Stimulated activated naive CD4-positive, alpha-beta T cell (primary cell): ENCODE measurements at places on chromosomes 7 and 10.

DNA sequence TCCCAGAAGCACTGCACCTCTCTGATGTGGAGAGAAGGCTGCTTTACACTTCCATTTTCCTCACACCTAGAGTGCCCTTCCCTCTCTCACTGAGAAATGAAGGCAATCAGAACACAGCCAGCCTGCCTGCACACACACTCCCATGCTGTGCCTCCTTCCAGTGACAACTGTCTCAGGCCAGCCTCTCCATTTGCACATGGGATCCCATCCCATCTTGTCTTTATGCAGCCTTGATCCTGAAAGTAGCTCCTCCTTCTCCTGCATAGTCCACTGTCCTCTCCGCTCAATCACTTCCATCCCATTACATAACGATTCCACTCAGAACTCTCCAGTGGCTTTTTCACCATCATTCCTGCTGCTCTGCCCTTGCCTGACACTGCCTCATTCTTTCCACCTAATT, 203.7 kb upstream of the STK17A start:
- no peak for DNase-seq

DNA sequence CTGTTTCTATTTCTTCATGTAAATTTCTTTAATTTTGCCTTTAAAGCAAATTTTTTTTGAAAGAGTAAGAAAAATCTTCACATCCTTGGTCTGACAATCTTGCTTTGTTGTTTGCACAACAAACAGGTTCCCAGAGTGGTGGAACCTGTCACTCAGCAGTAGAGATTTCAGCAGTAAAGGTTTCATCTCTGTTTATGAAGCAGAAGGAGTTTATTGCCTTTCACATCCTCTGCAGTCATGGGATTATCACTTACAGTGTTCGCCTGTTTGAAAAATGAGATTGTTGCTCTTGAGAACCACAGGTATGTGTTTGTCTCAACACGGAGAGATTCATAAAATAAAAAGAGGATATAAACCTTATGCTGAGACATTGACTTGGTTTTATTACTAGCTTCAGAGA, 342.6 kb downstream of the IPMK start:
- no peak for DNase-seq

DNA sequence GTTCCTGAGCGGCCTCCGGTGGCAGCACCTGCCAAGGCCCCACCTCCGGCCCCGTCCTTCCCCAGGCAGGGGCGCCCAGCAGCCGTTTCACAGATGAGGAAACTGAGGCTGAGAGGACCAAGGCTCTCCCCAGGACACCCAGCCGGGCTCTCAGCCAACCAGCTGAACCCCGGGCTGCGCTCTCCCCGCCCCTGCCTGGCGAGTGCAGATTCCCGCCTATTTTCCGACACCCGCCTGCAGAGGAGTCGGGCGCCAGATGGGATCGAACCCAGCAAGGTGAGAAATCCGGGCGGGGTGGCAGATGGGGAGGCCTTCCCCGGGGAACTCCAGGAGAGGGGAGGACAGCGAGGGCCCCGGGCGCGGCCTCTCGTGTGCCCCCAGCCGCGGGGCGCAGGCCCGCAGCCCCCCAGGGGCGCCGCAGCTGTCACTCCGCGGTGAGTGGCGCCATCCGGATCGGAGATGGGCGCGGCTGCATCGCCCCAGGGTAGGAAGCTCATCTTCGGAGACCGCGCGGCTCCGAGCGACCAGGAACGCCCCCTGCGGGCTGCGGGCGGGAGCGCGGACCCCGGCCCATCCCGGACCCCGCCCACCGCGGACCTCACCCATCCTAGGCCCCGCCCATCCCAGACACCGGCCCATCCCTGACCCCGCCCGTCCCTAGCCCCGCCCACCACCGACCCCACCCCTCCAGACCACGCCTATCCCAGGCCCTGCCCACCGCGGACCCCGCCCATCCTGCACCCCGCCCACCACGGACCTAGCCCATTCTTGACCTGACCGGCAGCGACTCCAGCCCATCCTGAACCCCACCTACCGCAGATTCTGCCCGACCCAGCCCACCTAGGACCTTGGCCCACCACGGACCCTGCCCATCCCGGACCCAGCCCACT, 90.3 kb downstream of the MICALL2 start:
- DNase-seq = no peak

GRCh38 chr10:102399217-102400021, 3.9 kb downstream of the NFKB2 start:
- DNase-seq = peak; percentile 88

DNA sequence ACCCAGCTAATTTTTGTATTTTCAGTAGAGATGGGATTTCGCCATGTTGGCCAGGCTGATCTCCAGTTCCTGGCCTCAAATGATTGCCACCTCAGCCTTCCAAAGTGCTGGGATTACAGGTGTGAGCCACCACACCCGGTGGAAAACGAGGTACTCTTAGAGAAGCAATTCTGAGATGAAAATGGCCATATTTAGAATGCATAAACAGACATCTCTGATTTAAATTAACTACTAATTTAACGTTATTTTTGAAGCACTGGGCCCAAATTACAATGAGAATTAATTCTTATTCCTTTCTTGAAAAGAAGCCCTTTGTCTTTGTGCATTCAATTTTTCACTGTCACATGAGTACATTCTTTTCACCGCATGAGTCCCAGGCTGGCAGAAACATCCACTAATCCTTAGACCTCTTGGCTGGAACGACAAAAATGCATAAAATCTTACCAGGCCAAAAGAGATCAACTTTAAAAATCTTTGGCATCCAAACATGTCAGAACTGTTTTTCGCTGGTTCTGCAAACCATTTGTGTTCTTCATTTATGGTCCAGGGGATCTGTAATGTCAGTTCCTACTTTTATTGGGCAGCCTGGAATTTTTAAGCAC, 60.1 kb upstream of the CAPZA2 start:
- no peak for DNase-seq

GRCh38 chr7:44634839-44635591, 28.6 kb downstream of the OGDH start:
- no peak for DNase-seq

DNA sequence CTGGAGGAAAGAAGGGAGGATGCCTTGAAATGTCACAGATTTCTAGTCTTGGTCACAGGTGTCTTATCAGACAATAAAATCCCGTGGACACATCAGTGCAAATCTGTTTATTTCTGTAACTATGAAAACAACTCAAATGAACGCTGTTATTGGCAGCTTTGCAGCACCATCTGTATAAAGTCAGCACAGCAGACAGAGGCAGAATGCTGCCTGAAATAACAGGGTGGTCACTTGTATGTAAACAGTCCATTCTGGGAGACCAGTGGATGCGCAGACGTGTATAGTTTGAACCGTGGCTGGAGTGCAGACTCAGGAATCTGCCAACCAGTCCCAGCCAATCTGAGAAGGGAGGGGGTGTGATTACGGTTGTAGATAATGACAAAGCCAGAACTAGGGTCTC, 54.8 kb downstream of the SEC23IP start:
- no peak for DNase-seq

DNA sequence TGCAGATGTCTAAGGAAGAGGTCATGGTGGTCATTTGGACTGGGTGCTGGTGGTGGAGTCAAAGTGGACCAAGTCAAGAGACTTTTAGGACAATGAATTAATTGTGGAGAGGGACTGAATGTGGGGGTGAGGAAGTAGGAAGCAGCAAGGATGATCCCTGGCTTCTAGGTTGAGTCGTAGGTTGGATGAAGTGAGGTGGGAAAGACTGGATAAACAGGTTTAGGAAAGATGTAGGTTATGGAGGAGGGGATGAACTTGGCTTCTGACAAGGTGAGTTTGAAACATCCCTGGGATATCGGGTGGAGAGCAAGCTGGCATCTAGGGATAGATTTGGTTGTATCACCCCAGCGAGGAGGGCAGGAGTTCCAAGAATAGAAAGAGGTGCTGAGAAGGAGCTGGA, 7.6 kb downstream of the SEMA4G start:
- no peak for DNase-seq

DNA sequence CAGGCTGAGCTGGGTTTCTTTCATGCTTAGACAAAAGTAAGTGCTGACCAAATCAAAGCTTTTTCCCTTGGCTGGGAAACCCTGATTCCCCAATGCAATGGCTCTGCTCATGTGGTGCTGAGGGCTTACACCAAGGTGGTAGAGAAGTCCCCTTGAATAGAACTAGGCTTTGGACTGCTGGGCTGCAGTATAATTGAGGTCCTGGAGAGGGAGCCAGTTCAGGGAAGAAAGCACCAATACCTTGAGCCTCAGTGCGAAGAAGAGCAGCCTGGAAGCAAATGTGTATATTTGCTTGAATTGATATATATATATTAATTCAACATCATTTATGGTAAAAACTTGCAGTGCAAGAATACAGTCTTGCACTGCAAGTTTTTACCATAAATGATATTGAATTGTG, 391.1 kb downstream of the RPS24 start:
- no peak for DNase-seq

- peak; percentile 6 for DNase-seq
Measured at GRCh38 chr7:132575419-132575981, 770 bp downstream of the PLXNA4 start.

- no peak for DNase-seq
Measured at GRCh38 chr10:8722835-8723234, 668.3 kb downstream of the GATA3 start.

- DNase-seq = no peak
Measured at GRCh38 chr7:123755338-123755737, 6.5 kb upstream of the WASL start.

DNA sequence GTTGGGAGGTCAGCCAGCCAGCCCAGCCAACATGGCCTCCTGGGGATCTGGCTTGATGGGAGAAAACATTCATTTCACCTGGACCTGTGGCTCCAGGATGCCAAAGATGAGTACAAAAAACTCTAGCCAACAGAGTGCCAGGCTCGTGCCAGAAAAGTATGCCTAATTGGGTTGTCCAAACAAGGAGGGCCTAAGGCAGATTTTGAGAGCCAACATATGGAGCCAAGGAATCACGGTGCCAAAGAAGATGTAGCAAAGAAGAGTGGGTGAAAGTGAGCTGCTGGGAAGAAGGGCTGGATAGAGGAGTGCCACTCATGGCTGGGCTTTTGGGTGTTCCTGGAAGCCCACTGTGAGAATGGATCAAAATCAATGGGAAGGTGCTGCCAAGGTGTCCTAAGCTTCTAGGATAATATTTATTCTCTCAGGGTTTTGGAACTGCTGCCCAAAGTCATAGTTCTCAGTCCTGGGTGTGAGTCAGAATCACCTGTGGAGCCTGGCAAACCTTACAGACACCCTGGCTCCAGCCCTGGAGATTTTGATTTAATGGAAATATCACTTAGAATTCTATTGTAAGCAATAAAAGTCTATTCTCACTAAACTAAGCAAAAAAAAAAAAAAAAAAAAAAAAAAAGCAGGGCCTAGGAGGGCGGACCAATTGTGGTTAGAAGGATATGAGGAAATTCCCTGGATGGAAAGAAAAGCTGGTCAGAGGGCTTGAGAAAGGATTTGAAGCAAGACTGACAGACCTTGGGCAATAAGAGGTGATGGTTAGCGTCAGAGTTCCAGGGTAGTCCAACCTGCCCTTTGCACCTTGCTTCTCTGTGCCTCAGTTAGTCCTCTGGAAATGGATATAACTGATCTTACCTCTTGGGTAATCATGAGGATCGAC, 182.2 kb upstream of the PRR15 start:
- DNase-seq = no peak

GRCh38 chr7:155644971-155645509, 579 bp downstream of the RBM33 start:
- peak; percentile 45 for DNase-seq

DNA sequence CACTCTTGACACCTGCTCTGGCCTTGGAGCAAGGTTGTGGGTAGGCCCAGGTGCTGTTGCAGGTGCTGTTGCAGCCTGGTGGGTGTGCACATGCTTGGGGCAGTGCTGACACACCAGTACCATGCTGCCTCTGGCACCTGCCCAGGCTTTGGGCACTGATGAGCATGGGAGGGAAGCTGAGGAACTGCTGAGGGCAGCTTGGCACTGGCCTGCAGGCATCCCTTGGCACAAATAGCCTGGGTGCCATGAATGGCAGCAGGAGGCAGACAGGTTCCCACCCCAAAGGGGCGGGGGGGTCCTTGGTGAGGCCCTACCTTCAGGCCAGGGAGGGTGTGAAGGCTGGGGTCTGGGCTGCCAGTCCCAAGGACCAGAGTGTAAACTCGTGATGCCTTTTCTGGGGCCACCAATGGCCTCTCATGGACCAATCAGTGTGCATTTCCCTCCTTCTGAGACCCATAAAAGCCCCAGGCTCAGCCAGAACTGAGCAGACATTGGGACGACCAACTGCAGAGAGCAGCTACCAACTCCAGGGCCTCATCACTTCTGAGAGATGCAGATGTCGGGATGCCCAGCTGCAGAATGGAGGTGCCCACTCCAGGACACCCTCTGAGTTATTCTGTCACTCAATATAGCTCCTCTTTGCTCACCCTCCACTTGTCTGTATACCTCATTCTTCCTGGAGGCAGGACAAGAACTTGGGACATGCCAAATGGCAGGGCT, 547.4 kb downstream of the ZWINT start:
- no peak for DNase-seq

DNA sequence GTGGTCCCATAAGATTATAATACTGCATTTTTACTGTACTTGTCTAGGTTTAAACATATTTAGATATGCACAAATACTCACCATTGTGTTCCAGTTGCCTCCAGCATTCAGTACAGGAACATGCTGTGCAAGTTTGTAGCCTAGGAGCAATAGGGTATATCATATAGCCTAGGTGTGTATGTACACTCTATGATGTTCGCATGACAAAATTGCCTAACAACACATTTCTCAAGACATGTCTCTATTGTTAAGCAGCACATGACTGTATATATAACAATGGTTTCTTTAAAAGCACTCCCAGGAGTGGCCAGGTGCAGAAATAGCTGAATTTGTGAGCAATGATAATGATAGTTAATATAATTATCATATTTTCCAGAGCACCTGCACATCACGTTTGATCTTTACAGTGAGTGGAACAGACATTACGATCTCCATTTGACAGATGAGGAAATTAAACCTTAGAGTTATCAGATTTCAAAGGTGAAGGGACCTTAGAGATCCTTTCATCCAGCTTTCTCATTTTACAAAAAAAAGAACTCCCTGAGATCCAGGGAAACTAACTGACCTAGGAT, 99.2 kb upstream of the PDCD4 start:
- no peak for DNase-seq

GRCh38 chr7:41481353-41481752, 221.5 kb downstream of the INHBA start:
- DNase-seq = no peak

- DNase-seq = no peak
Measured at GRCh38 chr7:47956220-47956619, 8.0 kb upstream of the PKD1L1 start.

DNA sequence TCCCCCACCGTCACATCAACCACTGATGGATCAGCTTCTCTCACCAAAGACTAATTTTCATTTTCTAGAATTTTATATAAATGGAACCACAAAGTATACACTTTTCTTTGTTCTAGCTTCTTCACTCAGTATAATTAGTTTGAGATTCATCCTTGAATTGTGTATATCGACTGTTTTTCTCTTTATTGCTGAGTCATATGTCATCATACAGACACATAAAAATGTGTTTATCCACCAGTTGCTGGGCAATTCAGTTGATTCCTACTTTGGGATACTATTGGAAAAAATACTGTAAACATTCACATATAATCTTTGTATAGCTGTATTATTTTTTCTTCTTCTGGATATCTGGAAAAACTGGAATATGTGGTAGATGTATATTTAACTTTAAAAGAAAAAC, 26.6 kb downstream of the PDK4 start:
- no peak for DNase-seq

GRCh38 chr7:44661233-44661632, 54.8 kb downstream of the OGDH start:
- no peak for DNase-seq
